ENCODE measurements at places on chromosomes 16 and 17.

- DNase-seq: no peak
Measured at GRCh38 chr17:13074026-13074425, 56.2 kb upstream of the ELAC2 start.

DNA sequence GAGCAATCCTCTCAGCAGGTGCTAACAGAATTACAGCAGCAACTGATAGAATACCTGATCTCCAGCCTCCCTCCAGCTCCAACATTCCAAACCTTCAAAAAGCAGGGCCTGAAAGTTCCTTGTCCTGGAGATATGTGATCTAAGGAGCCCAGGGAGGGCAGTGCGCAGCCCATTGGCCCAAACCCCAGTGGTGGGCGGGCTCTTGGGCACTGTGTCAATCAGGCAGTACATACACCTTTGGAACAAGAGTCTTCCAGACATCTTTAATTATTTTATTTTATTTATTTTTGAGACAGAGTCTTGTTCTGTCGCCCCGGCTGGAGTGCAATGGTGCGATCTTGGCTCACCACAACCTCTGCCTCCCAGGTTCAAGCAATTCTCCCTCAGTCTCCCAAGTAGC lies 24.2 kb downstream of the SLC12A3 start:
- DNase-seq: no peak

GRCh38 chr17:7909089-7909488 lies 7.0 kb downstream of the RNF227 start:
- DNase-seq: no peak

GRCh38 chr16:85465328-85466303 lies 147.5 kb upstream of the GSE1 start:
- DNase-seq: no peak

GRCh38 chr17:41015454-41015853 lies 6.5 kb upstream of the KRTAP3-1 start:
- DNase-seq: no peak

GRCh38 chr17:64496786-64497564 lies at the start of gene POLG2:
POLG2 (minus strand) TSS chr17:64497054; CDS start chr17:64496968, 86 bp downstream.
- DNase-seq: peak; percentile 93

DNA sequence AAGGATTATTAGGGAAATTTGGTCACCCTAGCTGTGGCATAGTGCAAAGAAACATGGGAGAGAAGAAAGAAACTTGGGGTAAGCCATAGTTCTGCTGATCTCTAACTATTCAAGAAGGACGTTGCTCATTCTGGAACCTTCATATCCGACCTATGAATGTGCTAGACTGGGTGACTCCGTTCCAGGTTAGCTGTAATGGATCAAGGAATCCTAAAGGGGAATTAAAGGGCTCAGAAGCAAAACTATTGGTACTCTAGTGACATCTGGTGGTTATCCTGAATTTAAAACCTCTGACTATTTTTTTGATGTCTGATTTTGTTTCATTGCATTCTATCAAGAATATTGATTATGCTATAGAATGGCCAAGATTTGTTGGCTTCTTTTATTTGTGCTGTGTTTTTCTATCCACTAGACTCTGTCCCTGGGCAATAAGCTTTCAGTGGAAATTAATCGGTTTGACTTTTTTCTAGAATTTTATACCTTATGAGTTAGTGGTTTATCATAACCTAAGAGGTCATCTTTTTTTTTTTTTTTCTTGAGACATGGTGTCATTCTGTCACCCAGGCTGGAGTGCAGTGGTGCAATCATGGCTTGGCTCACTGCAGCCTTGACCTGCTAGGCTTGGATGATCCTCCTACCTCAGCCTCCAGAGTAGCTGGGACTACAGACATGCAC lies 19.5 kb downstream of the PCTP start:
- DNase-seq: peak; percentile 56

- peak; percentile 78 for DNase-seq
Measured at GRCh38 chr17:45425125-45425983, 7.3 kb downstream of the ARHGAP27 start.

GRCh38 chr17:75105126-75106080 lies 4.4 kb upstream of the ARMC7 start:
- peak; percentile 45 for DNase-seq

DNA sequence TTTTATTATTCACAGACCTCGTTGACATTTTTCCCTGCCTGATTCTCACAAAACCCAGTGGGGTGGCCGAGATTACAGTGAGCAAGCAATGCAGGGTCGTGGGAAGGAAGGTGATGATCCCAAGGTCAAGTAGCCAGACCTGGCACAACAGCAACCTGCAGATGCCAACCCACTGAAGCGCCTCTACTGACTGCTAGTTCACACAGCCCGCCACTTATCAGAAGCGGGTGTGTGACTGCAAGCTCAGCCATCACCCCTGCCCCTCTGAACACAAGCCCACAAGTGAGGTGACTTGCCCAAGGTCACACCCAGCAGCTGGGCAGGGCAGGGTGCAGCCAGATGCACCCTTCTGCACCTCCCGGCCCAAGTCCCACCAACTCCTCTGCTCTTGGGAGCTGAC lies 7.1 kb downstream of the TFAP4 start:
- no peak for DNase-seq

GRCh38 chr17:31392002-31392855 lies 754 bp downstream of the RAB11FIP4 start:
- peak; percentile 65 for DNase-seq

- DNase-seq: no peak
Measured at GRCh38 chr17:43665084-43665936, 3.6 kb upstream of the MEOX1 start.

DNA sequence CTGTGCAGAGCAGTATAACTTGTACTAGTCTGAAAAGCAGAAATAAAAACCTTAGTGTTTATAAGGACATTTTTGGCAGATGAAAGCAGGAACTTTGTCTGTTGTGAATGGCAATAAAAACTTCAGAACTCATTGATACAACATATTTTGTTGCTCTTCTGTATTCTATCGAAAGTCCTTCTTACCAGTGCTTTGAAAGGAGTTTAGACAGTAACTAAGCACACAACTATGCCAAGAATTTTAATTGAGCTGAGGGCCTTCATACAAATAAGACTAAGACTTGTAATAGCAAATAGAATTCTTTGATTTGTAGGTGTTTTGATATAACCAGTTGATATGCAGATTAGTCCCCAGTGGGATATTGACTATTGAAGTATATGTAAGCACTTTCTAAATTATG lies 308.4 kb downstream of the ZFHX3 start:
- DNase-seq: no peak

DNA sequence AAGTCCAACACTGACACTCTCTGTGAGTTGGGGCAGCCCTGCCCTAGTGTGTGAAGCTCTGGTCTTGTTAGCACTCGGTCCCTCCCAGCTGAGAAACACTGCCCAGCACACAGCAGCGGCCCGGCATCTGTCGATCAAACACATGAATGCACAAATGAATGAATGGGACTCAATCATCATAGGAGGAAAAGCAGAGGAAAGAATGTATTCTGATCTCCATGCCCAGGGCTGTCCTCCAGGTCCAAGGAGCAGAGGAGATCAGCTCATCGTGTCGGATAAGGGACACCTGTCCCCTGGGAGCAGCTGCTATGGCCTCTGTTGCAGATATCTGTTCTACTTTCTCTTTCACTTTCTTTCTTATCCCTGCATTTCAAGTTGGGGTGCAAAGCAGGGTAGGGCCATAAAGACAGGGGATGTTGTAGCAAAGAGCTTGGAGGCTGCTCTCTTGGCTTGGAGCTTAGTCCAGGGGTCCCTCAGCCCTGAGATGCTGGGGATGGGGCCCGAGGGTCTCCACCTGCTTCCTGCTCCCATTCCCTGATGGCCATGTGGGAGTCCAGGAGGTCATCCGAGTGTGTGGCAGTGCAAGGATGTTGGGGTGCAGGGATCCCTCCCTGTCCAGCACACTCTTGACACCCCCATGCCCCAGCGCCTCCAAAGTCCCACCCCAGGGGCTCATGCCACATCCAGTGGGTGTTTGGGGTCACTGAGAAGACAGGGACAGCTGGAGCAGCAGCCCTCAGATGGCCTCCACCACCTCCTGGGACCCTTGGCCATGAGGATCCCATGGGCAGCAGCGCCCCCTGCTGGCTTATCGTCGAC lies 88.2 kb downstream of the IRF8 start:
- DNase-seq: no peak

DNA sequence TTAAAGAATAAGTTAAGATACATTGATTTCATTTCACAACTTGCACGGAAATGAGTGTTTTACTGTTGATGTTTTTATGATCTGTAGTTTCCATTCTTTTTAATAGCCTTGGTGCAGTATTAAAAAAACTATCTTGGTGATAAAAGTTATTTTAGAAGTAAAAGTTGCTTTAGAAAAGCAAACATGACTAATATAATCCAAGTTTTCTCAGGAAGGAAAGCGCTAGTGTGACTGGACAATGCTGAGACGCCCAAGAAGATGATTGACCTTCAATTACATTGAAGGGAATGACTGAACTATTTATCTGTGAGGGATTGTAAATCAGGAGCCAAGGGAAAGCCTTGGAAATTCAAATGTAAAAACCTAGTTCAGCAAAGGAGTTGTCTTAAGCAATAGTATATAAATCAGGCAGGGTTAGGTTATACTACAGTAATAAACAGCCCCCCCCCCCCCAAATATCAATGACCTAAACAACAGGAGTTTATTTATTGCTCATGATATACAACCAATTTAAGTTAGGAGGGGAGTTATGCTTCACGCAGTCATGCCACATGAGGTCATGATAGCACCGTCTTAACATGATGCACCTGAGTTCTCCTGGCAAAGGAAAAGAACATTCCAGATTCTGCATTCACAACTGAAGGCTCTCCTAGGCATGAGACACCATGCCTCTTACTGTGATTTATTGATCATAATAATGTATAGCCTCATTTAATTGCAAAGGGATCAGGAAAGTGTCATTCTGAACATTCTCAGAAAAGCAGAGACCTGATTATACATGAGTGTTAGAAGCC lies 443.8 kb downstream of the CDH13 start:
- DNase-seq: no peak

DNA sequence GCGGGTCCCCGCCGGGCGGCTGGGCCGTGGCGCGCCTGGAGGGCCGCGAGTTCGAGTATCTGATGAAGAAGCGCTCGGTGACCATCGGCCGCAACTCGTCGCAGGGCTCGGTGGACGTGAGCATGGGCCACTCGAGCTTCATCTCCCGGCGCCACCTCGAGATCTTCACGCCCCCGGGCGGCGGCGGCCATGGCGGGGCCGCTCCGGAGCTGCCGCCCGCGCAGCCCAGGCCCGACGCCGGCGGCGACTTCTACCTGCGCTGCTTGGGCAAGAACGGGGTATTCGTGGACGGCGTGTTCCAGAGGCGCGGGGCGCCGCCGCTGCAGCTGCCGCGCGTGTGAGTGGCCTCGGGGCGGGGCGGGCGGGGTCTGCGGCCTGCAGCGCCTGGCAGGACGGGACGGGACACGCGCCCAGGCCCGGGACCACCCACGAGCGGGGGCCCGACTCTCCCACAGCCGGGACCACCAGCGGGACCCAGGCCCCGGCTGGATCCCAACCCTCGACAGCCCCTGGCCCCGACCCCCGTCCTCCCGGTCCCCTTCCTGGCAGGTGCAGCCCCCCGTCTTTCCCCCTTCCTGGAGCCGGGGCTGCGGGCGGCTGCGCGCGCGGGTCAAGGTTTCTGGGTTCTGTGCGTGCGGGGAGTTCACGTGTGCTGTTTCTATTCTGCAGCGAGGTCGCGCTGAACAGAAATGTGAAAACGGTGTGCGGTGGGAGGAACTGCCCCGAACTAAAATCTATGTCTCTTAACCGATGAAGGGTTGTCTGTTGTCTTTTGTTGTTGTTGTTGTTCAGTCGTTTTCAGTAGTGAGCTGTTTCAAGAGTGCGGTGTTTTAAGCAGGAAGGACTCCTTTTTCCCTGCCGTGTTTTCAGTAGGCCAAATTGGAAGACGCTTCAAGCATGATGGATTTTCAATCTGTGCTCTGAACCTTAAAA lies 705 bp downstream of the FOXK2 start:
- DNase-seq: peak; percentile 54

DNA sequence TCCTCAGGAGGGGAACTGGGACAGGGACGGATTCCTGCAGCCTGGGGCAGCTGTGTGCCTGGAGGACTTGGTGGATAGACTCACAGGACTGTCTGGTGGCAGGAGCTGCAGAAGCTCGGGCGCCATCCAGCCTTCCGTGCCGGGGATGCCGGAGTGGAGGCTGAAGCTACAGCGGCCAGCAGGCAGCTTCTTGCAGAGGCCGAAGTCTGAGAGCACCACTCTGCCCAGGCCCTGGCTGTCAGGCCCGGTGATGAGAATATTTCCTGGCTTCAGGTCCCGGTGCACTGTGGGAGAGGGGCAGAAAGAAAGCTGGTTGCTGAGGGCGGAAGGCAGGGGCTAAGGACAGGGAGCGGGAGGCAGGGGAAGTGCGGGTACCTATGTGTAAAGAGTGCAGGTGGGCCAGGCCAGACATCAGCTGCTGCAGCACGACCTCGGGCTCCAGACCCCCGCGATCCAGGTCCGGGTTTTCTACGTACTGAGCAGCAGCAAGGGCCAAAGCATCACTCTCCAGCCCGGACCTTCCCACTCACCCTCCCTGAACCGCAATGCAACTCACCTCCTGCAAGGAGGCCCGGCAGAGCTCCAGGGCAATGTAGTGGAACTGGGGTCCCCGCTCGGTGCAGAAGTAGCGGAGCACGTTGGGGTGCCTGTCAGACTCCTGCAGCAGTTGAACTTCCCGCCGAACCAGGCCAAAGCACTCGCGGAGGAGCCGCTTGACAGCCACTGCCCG lies 16.1 kb downstream of the PLK1 start:
- peak; percentile 84 for DNase-seq

- DNase-seq: no peak
Measured at GRCh38 chr16:78215222-78215621, 115.8 kb downstream of the WWOX start.

Measured in retina (tissue), 1 donor.